Uterus (tissue), 4 donors: ENCODE measurements at places on chromosomes 13 and 19. TPM values are rescaled to one million over a fixed set of nuclear protein-coding genes. Genes with fewer than 3 reads are reported as not detected.

GRCh38 chr13:78022164-78022877 is 103.7 kb upstream of the EDNRB start:
- no peaks in the 10 kb centered on the region for H3K27me3 ChIP-seq
- H3K27ac ChIP-seq = no peak overlapping the region
- H3K36me3 ChIP-seq = no peaks in the 10 kb centered on the region

DNA sequence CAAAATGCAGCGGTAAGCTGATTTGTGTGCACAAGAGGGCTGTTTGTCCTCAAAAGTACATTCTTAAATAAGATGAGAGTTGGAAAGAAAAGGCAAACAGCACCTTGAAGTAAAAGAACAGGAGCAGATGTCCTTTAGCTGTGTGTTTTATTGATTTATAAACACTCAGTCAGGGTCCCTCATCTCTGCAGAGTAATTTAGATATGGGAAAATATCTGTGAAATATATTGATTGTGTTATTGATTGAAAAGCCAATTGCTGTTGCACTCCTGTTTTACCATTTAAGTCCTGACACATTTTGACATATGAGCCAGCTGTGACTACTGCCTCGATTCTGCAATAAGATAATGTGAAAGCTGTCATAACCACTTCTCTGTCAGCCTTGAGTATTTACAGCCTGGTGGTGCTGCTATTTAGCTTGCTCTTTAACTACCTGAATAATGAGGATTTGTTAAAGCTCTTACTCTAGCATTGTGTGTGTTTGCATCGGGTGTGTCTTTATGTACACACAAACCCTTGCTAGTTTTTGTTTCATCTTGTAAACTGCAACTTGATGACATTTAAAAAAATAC is 550.1 kb downstream of the DACH1 start:
- H3K4me1 ChIP-seq = no peaks in the 10 kb centered on the region
- no peaks in the 10 kb centered on the region for H3K36me3 ChIP-seq
- no peak for DNase-seq
- no peaks in the 10 kb centered on the region for H3K27me3 ChIP-seq
- H3K27ac ChIP-seq = no peak overlapping the region

Gene ICAM3
- 65.3 TPM for total RNA-seq

GRCh38 chr19:49887037-49887664 is 9.5 kb downstream of the IL4I1 start:
- no peak overlapping the region for H3K27ac ChIP-seq
- no peaks in the 10 kb centered on the region for H3K4me1 ChIP-seq
- no peaks in the 10 kb centered on the region for H3K27me3 ChIP-seq
- DNase-seq = peak; percentile 7
- no peak overlapping the region for H3K4me3 ChIP-seq
- H3K36me3 ChIP-seq = no peaks in the 10 kb centered on the region
